ENCODE measurements at places on chromosomes 1 and 21. TPM values are rescaled to one million over a fixed set of nuclear protein-coding genes. Genes with fewer than 3 reads are reported as not detected.
A peak's percentile ranks its signal among the peaks of the same experiment; 100 is the strongest.

The CR1 gene
- total RNA-seq, result not detected

DNA sequence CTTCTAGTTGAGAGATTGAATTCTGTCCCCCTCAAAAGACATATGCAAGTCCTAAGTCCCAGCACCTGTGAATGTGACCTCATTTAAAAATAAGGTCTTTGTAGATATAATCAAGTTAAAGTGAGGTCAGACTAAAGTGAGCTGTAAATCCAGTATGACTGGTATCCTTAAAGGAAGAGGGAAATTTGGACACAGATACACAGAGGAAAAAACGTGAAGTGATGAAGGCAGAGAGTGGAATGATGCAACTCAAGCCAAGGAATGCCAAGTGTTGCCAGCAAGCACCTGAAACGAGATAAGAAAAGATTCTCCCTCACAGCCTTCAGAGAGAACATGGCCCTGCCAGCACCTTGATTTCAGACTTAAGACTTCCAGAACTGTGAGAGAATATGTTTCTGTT, 444.7 kb upstream of the VAMP3 start:
- DNase-seq, result no peak

DNA sequence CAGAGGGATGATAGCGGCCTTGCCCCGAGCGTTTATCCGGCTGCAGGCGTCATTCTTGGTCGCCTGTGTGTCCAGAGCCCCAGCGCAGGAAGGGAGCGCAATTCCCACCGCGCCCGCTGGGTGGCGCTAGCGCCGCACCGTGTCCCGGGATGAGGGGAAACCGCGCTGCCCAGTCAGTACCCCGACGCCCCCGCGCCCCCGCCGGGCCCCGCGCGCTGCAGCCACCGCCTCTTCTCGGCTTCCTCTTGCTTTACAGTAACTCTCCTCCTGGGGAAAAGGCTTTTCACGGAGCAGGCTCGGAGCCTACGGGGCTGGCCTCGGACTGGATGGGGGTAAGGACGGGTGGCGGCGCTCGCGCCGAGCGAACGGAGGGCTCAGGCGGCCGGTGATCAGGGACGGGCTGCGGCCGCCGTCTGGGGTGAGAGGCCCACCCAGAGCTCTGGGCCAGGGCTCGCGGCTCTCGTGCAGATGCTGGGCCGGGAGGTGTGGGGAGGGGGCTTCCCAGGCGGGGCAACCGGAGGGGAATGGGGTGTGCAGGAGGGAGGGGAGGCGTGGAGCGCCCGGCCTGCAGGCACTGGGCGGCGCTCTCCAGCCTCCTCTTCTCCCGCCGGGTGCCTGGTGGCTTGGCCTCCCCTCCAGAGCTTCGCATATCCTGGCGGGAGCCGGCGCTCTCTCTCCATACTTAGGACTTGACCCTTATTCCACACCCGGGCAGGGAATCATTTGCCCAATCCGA, 29.8 kb downstream of the TEX35 start:
- DNase-seq, result peak; percentile 53

The SGIP1 gene
- total RNA-seq, result 1.1 TPM

The OR2T29 gene
- total RNA-seq, result not detected

GRCh38 chr1:159161001-159161718, 10.3 kb upstream of the CADM3 start:
- peak; percentile 82 for DNase-seq

The AIRE gene
- total RNA-seq, result not detected

DNA sequence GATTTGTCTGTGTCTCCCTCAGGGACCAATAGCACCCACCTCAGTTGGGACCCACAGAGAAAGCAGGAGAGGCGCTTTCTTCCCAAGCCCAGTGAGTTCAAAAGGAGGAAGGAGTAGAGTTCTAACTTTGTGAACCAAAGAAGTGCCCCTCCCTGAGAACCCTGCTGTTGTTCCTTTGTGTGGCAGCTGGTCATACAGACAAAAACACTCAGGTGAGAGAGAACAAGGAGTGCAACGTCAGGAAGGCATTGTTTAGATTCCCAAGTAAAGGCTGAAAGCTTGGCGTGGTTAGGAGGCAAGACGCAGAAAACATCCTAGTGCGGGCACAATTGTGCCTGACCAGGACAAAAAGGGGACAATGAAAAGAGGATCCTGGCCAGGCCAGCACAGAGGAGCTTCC, 654.6 kb downstream of the KIF26B start:
- DNase-seq, result no peak

GRCh38 chr1:26003262-26003661, 5.4 kb upstream of the PAFAH2 start:
- no peak for DNase-seq

The DYNLT5 gene
- not detected for total RNA-seq

- DNase-seq, result no peak
Observed at GRCh38 chr1:37323486-37324377, 150.6 kb upstream of the ZC3H12A start.

The ZNF683 gene
- not detected for total RNA-seq

The PRAMEF17 gene
- not detected for total RNA-seq

The KRTAP10-5 gene
- not detected for total RNA-seq

The CD5L gene
- total RNA-seq, result not detected

The S100A5 gene
- total RNA-seq, result not detected

GRCh38 chr1:110584045-110584444, 22.1 kb downstream of the KCNA2 start:
- DNase-seq, result no peak

The TFB2M gene
- total RNA-seq, result 23.2 TPM

The VSIG8 gene
- total RNA-seq, result not detected

- DNase-seq, result no peak
Observed at GRCh38 chr1:43243299-43243698, 26.5 kb upstream of the TMEM125 start.

The TNNT2 gene
- total RNA-seq, result not detected

The TDRD10 gene
- not detected for total RNA-seq

- DNase-seq, result peak; percentile 99
Observed at GRCh38 chr1:153670859-153671627, at the start of gene ILF2. Gene ILF2 (minus strand): TSS chr1:153670993. CDS start chr1:153670922, 71 bp downstream.

DNA sequence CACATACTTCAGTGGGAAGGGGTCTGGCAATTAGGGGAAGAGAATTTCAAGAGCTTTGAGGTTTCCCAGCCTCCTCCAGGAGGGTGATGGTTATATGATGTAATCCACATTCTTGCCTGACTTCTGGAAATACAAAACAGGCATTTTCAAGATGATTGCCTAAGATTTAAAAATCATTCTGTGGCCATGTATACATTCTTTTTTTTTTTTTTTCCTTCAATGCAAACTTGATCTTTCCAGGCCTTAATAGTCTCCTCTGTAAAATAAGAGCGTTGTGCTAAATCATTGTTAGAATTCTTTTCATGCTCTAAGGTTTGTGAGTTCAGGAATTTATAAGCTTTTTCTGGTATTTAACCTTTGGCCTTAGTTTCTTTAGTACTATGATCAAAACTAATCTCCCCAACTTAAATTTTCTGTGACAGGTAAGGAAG, 192.3 kb upstream of the HMCN1 start:
- DNase-seq, result peak; percentile 29

DNA sequence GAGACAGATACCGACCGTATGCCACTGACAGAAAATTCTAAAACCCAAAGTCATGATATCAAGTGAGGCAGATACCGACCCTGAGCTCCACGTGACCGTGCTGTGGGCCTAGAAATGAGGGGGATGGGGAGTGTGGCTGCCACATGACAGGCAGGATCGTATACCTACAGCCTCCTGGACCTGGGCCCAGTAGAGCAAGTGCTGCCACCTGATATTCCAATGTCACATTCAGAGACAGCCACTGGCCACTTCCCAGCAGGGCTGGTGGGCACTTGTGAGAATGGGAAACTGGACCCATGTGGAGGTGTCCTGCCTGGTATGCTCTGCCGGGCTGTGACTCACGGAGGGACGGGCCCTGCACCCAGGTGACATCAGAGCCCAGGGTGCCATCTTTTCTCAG, 44.6 kb upstream of the CLDN14 start:
- no peak for DNase-seq

- no peak for DNase-seq
Observed at GRCh38 chr1:42933610-42934491, 24.8 kb downstream of the SLC2A1 start.

GRCh38 chr1:89259283-89259971, 13.2 kb downstream of the GBP5 start:
- DNase-seq, result no peak

- DNase-seq, result no peak
Observed at GRCh38 chr21:46114963-46115362, 17.1 kb downstream of the COL6A2 start.

GRCh38 chr1:33374336-33375105, 53.6 kb upstream of the A3GALT2 start:
- peak; percentile 62 for DNase-seq

GRCh38 chr1:62643283-62643682, 44.9 kb downstream of the DOCK7 start:
- DNase-seq, result no peak

DNA sequence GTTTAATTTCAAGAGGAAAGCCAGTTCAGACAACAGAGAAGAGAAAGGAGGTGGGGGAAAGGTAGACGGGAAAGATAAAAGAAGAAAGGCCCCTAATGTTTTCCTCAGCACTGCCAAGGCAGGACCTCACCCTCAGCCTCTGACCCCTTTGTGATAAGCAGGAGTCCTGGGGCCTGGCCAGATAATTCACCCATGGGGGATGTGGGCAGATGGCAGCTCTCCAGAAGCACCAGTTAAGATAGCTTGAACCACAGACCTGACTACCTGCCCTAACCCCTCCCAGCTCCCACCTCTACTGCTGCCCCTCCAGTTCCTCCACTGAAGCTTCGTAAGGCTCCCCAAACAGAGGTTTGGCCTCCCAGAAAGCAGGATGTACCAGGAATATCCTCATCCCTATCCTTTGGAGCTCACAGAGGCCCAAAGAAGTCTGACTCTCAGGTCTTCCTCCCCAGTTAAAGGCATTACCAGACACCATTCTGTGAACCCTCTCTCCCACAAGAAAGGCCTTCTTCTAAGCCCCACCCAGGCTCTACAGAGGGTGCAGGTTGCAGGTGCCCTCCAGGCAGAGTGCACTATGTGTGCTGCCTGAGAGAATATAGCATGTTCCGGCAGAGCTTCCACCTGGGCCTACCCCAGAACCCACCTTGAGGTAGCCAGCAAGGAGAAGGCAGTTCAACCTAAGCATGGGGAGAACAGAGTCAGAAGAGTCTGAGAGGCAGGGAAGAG, 9.2 kb upstream of the SNAPIN start:
- DNase-seq, result no peak

DNA sequence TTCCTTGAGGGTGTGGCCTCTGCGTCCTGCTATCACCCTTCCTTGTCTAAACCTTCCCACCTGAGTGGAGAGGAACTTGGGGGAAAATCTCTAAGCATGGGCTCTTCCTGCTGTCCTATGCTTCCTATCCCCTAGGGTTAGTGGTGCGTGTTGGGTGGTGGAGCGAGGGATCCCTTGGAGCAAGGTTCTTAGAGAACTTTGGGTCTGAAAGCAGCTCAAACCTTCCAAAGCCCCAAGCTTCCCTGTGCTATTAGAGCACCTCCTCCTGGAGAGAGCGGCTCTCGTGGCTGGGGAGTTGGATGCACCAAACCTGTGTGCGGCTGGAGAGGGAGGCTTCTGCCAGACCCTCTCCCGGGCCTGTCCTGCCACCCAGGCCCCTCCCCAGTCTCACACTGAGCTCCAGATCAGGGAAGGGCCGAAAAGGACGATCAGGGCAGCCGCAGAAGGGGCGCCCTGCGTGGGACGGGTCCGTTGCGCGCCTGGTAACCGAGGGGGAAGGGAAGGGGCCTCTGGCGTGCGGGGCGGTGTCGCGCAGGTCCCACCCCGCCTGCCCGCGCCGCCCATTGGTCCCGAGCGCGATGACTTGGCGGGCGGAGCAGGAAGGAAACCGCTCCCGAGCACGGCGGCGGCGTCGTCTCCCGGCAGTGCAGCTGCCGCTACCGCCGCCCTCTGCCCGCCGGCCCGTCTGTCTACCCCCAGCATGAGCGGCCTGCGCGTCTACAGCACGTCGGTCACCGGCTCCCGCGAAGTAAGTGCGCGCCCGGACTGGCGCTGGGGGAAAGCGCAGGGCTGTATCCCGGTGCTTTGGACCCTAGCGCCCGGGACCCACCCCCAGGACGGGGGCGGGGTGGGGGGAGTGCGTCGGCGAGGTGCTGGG, at the start of gene SH3BGRL3:
TSS of gene SH3BGRL3 (plus strand) at position 631 of the 877 bp plus-strand sequence. CDS start at position 701, 70 bp downstream.
- peak; percentile 77 for DNase-seq

DNA sequence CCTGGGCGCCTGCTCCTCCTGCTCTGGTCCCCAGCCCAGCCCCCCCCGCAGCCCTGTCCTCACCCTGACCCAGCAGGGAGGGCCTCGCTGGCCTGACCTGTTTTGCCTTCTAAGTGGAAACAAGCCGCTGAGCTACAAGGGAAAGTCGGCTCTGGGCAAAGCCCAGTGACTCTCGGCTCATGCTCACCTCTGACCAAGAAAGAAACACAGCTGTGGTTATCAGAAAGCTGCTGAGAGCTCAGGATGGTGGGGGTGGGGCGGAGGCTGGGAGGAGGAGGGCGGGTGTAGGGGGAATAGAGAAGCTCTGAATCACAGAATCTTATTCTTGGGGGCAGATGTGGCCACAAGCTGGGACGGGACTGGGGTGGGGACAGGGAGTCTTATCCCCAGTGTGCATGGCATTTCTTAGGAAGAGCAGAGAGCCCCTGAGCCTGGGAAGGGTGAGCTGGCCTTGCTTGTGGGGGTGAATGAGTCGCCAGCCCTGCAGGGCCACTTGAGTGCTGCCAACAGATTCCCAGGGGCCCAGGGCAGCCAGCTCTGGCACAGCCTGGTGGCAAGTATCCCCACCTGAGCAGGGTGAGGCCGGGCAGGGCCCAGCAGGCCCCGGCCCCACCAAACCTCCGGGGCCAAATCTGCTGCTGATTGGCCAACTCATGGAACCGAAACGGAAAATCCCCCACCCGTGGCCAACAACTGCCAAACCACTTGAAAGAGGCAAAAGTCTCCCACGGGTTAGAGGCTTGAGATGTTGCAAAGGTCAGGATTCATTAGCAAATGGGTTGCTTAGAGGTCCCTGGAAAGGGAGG, 120.6 kb downstream of the SPSB1 start:
- peak; percentile 90 for DNase-seq

The TMEM82 gene
- total RNA-seq, result not detected

The GPR25 gene
- total RNA-seq, result not detected

GRCh38 chr1:119783354-119784185, 14.9 kb upstream of the HMGCS2 start:
- peak; percentile 37 for DNase-seq

- peak; percentile 11 for DNase-seq
Observed at GRCh38 chr1:998995-999724, 737 bp downstream of the HES4 start.

DNA sequence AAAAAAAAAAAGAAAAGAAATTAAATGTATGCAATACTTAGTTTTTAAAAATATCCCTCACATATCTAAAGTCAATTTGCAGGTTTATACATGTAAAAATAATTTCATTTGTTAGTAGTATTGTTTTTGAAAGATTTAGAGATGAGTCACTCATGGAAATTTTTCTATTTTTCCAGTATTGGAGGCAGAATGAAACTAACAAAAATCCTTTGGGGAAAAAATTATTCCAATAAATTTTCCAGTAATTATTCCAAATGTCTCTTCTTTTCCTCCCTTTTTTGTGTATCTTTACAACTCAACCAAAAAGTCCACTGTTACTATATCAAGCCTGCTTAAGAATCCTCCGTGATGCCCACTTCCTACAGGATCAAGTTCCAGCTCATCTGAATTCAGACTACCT, 29.9 kb downstream of the MPZL1 start:
- DNase-seq, result no peak

The NMNAT2 gene
- 1.4 TPM for total RNA-seq

GRCh38 chr1:198166900-198167299, 10.1 kb downstream of the NEK7 start:
- DNase-seq, result no peak

The RXFP4 gene
- total RNA-seq, result not detected

The IL19 gene
- not detected for total RNA-seq

The MYBPH gene
- not detected for total RNA-seq

The LIN28A gene
- not detected for total RNA-seq

Measured in H4 (cell line).